Right lung (tissue), 10 donors: ENCODE measurements at places on chromosomes 2 and 18.

GRCh38 chr2:222318712-222319585 lies 20.2 kb upstream of the PAX3 start:
- no peak for DNase-seq

DNA sequence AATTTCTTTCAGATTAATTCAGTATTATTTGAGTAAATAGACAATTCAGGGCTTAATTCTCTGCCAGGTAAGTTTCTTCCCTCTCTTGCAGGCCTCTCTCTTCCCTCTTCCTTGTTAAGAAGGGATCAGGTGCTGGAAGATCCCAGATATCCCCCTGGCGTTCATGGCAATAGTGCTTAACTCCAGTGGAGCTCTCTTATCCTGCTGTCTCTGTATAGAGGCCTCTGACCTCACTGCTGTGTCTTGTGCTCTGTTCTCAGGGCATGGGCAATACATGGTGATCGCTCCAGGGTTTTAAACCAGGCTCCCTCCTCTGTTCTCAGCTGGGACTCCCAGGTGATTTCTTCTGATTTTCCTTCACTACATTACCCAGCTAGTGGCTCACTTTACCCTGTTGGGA lies 226.8 kb downstream of the MC4R start:
- DNase-seq: no peak

DNA sequence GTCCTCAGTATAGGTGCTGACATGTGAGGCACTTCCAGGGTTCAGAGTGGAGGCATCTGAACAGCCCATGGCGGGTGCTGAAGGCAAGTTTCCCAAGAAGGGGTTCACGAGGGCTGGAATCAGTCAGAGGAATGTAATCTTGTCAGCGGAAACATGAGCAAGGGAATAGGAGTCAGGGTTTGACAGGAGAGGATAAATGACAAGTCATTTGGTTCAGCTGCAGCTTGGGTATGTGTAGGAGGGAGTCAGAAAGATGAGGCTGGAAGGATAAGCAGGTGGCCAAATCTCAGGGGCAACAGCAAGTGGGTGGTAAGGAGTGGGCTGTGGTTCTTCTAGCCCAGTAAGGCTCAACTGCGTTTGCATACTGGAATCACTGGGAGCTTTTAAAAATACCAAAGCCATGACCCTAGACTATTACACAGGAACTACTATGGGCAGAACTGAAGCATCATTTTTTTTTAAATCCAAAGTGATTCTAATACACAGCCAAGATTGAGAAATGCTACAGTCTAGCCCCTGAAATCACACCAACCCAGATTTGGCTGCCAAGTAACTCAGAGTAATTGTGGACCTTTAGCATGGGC lies 41.8 kb upstream of the NAB1 start:
- DNase-seq: no peak

DNA sequence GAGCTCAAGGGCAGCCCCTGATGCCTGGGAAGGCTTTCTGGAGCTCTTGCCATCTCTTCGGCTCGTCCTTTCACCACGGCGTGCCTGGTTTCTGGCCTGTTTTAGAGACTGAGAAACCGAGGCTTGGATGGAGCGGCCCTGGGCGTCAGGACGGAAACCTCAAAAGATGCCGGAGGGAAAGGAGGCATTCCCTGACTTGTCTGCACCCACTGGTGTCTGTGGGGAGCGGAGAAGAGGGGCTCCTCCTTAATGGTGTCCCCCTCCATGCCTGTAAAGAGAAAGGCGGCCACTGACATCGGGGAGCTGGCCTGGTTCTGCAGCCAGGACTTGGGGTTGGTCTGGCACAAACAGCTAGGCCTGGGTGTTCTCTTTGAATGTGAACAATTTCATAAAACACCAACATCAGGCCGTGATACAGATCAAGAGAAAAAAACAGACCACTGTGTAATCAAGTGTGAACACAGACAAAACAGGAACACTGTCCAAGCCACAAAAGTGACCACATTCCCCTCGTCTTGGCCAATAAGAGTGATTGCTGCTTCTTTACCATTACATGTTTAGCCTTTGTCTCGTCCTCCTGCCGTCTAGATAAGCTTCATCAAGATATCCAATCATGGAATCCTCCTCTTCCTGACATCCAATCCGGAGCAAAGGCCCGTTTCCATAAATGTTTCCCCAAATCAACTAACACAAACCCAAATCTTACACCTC lies 633 bp upstream of the ILKAP start:
- DNase-seq: no peak
